Dermis microvascular lymphatic vessel endothelial cell (primary cell): ENCODE measurements at places on chromosomes 3 and 15. TPM values are rescaled to one million over a fixed set of nuclear protein-coding genes. Genes with fewer than 3 reads are reported as not detected.

Gene TMEM266
- total RNA-seq: 0.13 TPM in 1 of 2 replicates, not detected in the other

DNA sequence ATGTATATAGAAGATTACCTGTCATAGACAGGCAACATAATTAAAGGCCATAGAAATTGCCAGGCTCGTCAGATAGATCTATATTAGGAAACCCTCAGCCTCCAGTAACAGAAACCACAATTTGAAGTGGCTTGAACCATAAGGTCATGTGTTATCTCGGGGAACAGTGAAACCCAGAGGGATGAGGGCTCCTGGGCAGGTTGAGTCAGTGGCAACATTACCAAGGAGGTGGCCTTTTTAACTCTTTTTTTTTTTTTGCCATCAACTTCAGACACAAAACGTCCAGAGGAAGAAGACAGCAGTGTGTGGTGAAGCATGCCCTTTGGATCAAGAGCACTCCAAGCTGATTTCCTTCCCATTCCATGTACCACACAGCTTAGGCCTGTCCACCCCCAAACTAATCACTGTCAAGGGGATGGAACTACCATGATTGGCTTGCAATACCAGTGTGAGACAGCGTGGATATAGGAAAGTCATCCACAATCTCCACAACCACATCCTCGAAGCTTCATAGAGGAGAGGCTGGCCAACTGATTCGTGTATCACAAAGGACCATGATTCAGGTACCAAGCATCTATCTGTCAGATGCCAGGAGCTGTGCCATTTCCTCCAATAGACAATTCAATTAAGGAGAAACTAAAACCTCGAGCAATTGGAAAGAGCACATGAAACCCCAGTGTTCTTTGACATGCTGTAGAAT lies 999 bp upstream of the KIF7 start:
- no peak for DNase-seq

- DNase-seq: no peak
Observed at GRCh38 chr3:61194892-61195538, 56.2 kb downstream of the FHIT start.

GRCh38 chr3:27633224-27633545 lies 88.9 kb downstream of the EOMES start:
- no peak for DNase-seq

Gene FETUB
- total RNA-seq: not detected in 2 replicates

GRCh38 chr3:102488331-102488730 lies 53.5 kb downstream of the ZPLD1 start:
- DNase-seq: no peak

DNA sequence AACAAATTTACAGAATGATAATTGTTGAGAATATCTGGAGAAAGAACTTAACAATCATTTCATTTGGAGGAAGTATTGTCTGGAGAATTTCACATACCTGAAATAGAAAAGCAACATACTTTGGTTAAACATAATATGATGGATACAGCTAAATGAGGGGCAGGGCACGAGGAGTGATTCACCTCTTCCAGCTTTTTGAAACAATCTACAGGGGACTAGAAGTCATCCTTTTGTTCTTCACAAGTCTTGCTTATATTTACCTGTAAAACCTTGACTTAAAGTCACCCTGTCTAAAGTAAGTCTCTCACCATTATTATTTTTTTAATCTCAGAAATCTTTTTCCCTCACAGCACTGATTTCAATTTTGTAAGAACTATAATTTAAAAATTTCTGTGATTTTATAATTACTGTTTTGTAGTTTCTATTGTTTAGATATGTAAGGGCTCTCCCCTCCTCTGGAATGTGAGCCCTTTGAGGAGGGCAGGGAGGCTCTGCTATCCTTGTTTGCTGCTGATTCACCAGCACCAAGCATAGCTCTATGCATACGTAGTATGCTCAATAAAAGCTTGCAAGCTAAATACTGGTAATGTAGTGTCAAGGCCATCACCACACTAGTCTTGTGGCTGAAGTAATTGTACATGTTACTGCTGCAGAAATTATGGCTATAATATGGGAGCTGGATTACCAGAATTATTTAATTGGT lies 193.9 kb upstream of the THRB start:
- no peak for DNase-seq

Gene CD200R1
- not detected in 2 replicates for total RNA-seq

Gene PRSS50
- not detected in 2 replicates for total RNA-seq

GRCh38 chr15:84605554-84605882 lies 4.7 kb downstream of the ZSCAN2 start:
- DNase-seq: no peak

GRCh38 chr3:171829841-171830517 lies 13.2 kb upstream of the TMEM212 start:
- peak; percentile 95 for DNase-seq

- DNase-seq: peak; percentile 83
Observed at GRCh38 chr15:44034933-44035624, 160.0 kb downstream of the FRMD5 start.

Gene PROS1
- total RNA-seq: 9.0 and 17.2 TPM in 2 replicates

- DNase-seq: no peak
Observed at GRCh38 chr3:23206366-23206765, 3.2 kb downstream of the UBE2E2 start.

Gene ZBBX
- total RNA-seq: 0.13 TPM in 1 of 2 replicates, not detected in the other

Gene PSMD6
- total RNA-seq: 89.0 and 99.6 TPM in 2 replicates

Gene ATP13A4
- 0.13 TPM in 1 of 2 replicates, not detected in the other for total RNA-seq

Gene ITIH4
- 0.39 and 1.0 TPM in 2 replicates for total RNA-seq

GRCh38 chr3:85800676-85801075 lies 841.9 kb downstream of the CADM2 start:
- no peak for DNase-seq

DNA sequence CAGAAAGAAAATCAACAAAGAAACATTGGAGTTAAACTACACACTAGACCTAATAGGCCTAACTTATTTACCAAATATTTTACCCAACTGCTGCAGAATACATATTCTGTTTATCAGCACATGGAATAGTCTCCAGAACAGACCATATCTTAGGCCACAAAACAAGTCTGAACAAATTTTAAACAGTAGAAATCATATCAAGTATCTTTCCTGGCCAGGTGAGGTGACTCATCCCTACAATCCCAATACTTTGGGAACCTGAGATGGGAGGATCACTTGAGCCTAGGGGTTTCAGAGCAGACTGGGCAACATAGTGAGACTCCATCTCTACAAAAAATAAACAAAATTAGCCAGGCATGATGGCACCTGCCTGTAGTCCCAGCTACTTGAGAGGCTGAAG lies 18.1 kb upstream of the KPNA4 start:
- no peak for DNase-seq

DNA sequence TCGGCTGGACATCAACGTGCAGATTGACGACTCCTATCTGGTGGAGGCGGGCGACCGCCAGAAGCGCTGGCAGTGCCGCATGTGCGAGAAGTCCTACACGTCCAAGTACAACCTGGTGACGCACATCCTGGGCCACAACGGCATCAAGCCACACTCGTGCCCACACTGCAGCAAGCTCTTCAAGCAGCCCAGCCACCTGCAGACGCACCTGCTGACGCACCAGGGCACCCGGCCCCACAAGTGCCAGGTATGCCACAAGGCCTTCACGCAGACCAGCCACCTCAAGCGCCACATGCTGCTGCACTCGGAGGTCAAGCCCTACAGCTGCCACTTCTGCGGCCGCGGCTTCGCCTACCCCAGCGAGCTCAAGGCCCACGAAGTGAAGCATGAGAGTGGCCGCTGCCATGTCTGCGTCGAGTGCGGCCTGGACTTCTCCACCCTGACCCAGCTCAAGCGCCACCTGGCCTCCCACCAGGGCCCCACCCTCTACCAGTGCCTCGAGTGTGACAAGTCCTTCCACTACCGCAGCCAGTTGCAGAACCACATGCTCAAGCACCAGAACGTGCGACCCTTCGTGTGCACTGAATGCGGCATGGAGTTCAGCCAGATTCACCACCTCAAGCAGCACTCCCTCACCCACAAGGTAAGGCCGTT lies 34.2 kb downstream of the IDH2 start:
- DNase-seq: no peak

Gene MYO5C
- total RNA-seq: 13.0 TPM in 2 replicates

GRCh38 chr3:32606960-32607359 lies 36.3 kb upstream of the DYNC1LI1 start:
- no peak for DNase-seq

Gene TRH
- not detected in 2 replicates for total RNA-seq

- DNase-seq: peak; percentile 12
Observed at GRCh38 chr3:38039899-38040261, 872 bp downstream of the DLEC1 start.

DNA sequence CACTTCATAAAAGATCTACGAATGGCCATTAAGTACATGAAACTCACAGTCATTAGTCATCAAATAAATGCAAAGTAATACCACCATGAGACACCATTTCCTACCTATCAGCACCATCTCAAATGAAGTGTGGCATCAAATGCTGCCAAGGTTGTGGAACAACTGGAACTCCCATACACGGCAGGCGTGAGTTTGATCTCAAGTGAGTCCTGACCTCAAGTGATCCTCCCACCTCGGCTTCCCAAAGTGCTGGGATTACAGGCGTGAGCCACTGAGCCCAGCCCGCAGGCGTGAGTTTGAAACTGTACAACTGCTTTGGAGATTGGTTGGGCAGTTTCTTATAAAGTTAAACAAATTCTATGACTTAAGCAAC lies 28.8 kb upstream of the HDAC11 start:
- DNase-seq: peak; percentile 22

- DNase-seq: no peak
Observed at GRCh38 chr3:117117188-117117936, 407.8 kb downstream of the TUSC7 start.

- DNase-seq: peak; percentile 51
Observed at GRCh38 chr3:52851348-52851747, 16.5 kb upstream of the MUSTN1 start.

Gene NMNAT3
- 0.77 and 1.3 TPM in 2 replicates for total RNA-seq

DNA sequence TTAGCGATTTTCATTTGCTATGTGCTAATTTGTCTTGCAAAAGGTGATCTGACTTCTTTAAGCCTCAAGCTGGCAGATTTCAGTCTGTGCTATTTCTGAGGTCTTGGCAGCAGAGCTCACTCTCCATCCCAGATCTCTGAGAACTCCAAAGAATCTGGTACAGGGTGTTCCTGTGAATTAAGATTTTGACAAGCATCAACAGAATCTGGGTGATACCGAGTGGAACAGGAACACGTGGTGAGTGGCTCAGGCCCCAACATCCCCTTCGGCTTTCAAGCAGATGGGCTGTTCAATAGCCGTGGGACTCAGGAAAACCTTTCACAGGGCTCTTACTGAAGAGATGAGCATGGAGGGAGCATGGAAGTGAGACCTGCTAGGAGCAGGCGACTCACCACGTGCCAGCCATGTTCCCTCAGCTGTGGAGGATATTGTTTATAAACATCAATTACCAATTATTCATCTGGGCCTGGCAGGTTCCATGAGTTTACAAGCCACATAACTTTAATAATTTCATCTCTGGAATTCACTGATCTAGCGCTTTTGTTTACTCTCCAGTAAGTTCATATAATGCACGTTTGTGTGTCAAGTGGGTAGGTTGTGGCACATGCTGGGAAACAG lies 103.4 kb upstream of the SELENOK start:
- DNase-seq: no peak

- DNase-seq: no peak
Observed at GRCh38 chr3:55477306-55478303, 9.5 kb downstream of the WNT5A start.

DNA sequence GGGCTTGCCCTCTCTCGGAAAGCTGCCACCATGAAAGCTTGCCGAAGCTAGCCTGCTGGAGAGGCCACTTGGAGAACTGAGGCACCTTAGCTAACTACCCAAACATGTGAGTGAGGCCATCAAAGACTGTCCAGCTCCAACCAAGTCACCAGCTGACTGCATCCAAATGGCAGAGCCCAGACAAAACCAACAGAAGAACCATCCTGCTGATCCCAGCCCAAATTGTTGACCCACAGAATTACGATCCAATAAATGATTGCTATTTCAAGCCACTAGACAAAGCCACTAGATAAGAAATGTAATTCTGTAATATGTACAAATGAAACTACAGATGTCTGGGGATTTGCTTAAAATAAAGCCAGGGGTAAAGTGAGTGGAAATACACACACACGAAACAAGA lies 109.8 kb upstream of the TRPM1 start:
- DNase-seq: no peak

Gene HTD2
- total RNA-seq: 4.1 and 8.1 TPM in 2 replicates

- no peak for DNase-seq
Observed at GRCh38 chr15:44319385-44319784, 30.9 kb downstream of the GOLM2 start.

Gene FSTL1
- total RNA-seq: 95.3 and 136 TPM in 2 replicates

DNA sequence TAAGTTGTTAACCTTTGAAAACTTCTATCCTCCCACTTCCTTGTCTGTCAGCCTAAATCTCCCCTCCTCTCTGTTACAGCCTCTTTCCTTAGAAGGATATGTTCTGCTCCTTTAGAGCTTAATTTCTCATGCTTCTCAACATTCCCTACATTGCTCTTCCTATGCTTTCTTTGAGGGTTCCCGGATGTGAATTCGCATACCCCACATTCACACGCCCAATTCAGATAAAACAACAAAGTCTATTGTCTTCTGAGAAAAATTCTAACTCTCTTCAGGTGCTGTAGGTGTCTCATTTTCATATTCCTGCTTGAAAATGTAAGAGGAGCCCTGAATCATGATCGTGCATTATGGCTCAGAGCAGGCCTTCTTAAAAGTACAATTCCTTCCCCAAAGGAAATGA lies 171.8 kb upstream of the DPH6 start:
- DNase-seq: no peak

Gene DCLK3
- total RNA-seq: not detected in 2 replicates

GRCh38 chr3:23600167-23600871 lies 205.4 kb upstream of the UBE2E1 start:
- DNase-seq: no peak

GRCh38 chr3:34864011-34864410 lies 775.3 kb upstream of the ARPP21 start:
- DNase-seq: no peak

GRCh38 chr3:125045194-125045593 lies 10.6 kb downstream of the HEG1 start:
- no peak for DNase-seq
